ENCODE measurements at places on chromosomes 4 and X.

DNA sequence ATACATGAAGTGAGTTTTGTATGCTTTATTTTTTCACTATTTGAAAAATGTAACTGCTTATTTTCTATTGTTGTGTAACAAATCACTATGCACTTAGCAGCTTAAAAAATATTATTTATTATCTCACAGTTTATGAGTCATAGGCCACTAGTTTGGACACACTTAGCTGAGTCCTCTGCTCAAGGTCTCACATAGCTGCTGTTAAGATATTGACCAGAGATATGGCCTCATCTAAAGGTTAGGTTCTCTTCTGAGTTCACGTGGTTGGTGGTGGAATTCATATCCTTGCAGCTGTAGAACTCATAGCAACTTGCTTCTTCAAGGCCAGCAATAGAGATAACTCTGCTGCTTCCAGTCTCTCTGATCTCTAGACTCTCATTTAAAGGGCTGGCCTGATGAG is 534.4 kb downstream of the SPRY1 start:
- DNase-seq, result no peak

DNA sequence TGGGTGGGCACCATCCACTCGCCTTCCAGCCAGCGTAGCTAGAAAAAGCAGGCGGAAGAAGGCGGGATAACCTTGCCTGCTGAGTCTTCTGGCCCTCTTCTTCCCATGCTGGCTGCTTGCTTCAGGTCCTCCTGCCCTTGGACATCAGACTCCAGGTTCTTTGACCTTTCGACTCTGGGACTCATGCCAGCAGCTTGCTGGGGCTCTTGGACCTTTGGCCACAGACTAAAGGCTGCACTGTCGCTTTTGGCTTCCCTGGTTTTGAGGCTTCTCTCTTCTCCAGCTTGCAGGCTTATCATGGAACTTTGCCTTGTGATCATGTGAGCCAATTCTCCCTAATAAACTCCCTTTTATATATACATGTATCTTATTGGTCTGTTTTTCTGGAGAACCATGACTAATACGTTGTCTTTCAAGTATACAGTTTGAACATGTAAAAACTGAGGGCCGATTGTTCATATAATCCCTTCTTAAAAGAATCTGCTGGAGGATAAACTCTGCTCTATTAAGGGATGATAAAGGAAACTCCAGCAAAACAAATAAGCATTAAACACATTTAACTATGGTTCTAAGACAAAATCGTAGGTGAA is 116.6 kb upstream of the LCORL start:
- DNase-seq, result no peak

GRCh38 chr4:21387683-21388082 is 560.9 kb downstream of the KCNIP4 start:
- no peak for DNase-seq

DNA sequence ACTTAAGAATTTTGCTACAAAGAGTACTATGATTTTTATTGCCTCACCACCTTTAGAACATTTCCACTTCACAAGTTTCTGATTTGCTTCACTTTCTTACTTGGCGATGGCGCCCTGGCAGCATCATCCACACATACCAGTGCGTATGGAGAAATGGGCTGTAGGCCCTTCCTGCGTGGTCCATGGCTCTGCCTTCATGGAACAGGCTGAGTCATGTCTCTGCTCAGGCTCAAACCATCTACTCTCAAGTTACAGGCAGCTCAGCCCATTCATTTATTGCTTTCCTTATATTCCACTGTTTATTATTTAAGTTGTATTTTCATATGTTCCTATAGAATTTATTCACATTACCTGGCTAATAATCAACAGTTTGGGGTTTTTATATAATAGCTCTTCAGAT is 21.1 kb downstream of the CASP3 start:
- no peak for DNase-seq

DNA sequence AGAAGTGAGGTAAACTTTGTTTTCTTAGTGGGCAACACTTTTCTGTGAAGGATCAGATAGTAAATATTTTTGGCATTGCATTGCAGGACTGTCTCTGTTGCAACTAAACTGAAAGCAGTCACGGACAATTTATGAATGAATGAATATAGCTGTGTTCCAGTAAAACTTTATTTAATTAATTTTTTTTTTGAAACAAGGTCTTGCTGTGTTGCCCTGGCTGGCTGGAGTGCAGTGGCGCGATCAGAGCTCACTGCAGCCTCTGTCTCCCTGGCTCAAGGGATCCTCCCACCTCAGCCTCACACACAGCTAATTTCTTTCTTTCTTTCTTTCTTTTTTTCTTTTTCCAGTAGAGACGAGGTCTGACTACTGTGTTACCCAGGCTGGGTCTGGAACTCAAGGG is 15.8 kb downstream of the RBM10 start:
- no peak for DNase-seq

GRCh38 chr4:39036172-39036571 is 4.0 kb upstream of the TMEM156 start:
- DNase-seq, result no peak

GRCh38 chr4:82726596-82726995 is 72.0 kb downstream of the SCD5 start:
- no peak for DNase-seq

GRCh38 chr4:6282314-6282771 is 12.7 kb downstream of the WFS1 start:
- DNase-seq, result no peak

GRCh38 chr4:183493246-183493645 is 11.6 kb upstream of the ING2 start:
- DNase-seq, result no peak

- no peak for DNase-seq
Measured at GRCh38 chr4:94603170-94603747, 151.5 kb downstream of the PDLIM5 start.

GRCh38 chr4:139493176-139493575 is 39.3 kb downstream of the RAB33B start:
- DNase-seq, result no peak

- no peak for DNase-seq
Measured at GRCh38 chr4:11546391-11547175, 117.9 kb upstream of the HS3ST1 start.

DNA sequence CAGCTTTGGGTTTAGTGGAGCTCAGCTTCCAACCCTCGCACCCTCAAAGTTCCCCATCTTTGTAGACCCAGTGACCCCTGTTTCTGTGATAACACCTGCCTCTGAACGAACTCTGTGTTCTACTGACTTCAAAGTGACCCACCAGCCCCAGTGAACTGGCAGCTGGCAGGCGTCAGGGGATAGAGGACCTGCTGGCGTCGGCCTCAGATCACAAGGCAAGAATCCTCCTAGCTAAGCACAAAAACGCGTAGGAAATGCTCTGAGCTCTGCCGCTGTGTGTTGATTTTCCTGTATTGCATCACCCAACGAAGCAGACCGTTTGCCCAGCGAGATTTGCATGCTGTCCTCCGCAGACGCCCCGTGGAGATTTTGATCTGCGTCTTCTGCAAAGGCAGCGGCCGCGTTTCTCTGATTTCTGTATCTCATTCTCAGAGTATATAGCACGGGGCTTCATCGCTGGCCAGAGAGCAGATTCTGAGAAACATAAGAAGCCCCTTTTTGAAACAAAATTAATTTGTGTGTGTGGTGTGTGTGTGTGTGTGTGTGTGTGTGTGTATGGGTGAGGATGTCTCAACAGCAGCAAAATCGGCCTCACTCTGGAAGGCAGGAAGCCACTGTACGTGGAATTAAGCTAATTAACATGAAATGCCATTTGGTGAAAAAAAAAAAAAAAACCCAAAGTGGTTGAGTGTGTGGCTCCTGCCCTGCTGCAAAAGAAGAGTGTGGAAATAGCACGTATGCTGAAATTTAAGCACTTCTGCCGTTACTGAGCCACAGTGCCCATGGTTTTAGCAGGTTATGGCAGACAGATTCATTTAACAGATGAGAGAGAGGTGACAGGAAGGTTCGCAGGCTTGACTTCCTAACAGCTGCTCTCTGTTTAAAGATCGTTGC is 29.2 kb upstream of the ASMTL start:
- DNase-seq, result peak; percentile 70

GRCh38 chr4:87758270-87758669 is 41.1 kb upstream of the IBSP start:
- DNase-seq, result no peak

DNA sequence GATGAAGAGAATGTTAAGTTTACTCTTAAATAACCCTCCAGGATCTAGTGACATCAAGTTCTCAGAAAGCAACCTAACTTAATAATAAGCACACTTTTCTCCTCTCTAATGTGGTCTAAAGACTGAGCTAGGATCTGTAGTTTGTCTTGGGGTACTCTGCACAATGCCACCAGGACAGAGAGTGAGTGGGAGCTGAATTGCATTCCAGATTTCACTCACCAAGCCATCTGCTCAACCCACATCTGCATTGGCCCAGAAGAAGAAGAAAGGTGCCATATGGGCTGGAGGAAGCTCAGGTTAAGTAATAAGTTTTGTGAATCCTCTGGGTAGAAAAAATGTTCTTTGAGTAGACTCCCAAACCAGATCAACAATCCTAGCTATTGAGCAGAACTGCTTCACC is 384.6 kb downstream of the PPP3CA start:
- no peak for DNase-seq

GRCh38 chr4:16819652-16820051 is 78.8 kb downstream of the LDB2 start:
- DNase-seq, result no peak

- no peak for DNase-seq
Measured at GRCh38 chrX:134443461-134443860, 16.5 kb upstream of the HPRT1 start.

GRCh38 chr4:22202975-22203710 is 254.6 kb upstream of the KCNIP4 start:
- DNase-seq, result no peak

DNA sequence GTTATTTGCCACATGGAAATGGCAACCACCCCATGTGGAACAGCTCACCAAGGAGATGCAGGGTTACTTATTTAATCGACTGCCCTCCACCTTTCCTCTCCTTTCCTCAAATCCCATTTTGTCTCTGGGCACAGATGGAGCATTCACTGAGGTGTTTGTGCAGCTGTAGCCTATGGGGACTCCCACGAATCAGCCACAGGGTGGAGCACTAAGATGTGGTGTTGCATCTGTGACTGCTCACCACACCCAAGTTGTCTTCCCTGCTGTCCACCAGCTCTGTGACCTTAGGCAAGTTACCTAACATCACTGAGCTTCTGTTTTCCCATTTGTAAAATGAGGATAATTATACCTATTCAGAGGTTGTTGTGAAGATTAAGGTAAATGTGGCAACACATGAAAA is 252.4 kb upstream of the CPEB2 start:
- DNase-seq, result peak; percentile 1

- no peak for DNase-seq
Measured at GRCh38 chr4:125710766-125711165, 396.0 kb downstream of the FAT4 start.

GRCh38 chrX:120244735-120245498 is 5.7 kb upstream of the ZBTB33 start:
- peak; percentile 58 for DNase-seq

- DNase-seq, result no peak
Measured at GRCh38 chr4:130468340-130468739, 1372.4 kb downstream of the C4orf33 start.

- DNase-seq, result no peak
Measured at GRCh38 chr4:79178760-79179159, 147.1 kb downstream of the NAA11 start.

DNA sequence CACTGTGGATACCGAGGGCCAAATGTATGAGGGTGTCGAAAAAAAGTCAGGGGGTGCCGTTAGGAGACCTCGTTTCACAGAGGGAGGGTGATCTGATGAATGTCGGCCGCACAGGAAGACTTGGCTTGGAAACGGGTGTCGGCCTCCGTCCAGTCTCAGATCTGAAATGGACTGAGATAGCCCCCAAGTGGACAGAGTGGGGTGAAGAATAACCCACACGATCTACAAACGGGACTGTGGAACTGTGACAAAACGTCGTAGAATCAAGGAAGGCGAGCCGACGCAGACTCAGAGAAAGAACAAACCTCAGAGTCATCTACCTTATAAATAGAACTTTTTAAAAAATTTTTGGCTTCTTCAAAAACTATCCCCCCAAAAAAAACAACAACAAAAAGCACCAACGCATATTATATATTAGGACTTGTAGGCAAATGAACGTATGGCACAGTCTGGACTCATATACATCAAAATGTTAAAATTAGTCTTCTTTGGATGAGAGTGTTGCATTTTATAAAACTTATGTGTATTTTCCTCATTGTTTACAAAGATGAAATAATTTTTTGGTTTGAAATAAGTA is 63.8 kb upstream of the IRF2 start:
- DNase-seq, result peak; percentile 55

DNA sequence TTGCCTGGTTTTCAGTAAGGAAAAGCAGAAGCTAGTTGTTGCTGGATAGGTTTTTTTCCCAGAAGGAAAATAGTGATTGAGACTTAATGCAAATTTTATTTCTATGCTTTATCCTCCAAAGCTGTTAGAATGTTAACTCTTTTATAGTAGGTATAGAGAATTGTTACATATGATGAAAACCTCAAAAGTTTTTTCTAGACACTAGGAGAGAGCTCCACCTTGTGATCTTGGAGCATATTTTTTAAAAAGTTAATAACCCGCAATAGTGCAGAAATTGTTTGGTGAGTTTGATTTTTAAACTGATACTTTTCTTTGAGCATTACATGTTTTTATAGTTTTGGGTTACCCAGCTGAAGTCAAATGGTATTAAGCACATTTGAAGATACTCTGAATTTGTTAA is 56.5 kb downstream of the STAG2 start:
- DNase-seq, result no peak

DNA sequence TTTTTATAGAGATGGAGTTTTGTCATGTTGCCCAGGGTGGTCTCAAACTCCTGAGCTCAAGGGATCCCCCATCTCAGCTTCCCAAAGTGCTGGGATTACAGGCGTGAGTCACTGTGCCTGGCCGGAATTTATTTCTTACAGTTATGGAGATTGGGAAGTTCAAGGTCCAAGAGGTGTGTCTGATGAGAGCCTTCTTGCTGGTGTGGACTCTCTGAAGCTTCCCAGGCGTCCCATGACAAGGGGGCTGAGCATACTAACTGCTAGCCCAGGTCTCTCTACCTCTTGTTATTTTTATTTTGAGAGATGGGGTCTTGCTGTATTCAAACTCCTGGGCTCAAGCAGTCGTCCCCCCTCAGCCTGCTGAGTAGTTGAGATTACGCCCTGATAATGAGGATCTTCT is 2.9 kb upstream of the NSD2 start:
- DNase-seq, result no peak

DNA sequence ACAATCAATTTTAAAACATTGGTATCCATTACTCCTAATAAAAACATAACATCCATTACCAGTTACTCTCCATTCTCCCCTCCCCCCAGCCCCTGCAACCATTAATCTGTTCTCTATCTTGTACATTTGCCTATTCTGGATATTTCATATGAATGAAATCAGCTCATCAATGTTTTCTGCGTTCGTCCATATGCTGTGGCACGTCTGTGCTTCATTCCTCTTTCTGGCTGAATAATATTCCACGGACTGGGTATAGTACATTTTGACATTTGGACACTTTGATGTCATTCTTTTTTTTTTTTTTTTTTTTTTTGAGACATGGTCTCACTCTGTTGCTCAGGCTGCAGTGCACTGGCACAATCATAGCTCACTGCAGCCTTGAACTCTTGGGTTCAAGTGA is 5.2 kb downstream of the DNASE1L1 start:
- no peak for DNase-seq

GRCh38 chr4:26462874-26463273 is 27.4 kb downstream of the CCKAR start:
- DNase-seq, result no peak

All from activated CD4-positive, alpha-beta T cell treated with anti-CD3 and anti-CD28 coated beads, Interleukin-2, amount 50 U/mL, for 1 hour (primary cell).